ENCODE measurements at places on chromosomes 3 and 15.

- no peak for DNase-seq
Observed at GRCh38 chr3:117656391-117656790, 946.8 kb downstream of the TUSC7 start.

DNA sequence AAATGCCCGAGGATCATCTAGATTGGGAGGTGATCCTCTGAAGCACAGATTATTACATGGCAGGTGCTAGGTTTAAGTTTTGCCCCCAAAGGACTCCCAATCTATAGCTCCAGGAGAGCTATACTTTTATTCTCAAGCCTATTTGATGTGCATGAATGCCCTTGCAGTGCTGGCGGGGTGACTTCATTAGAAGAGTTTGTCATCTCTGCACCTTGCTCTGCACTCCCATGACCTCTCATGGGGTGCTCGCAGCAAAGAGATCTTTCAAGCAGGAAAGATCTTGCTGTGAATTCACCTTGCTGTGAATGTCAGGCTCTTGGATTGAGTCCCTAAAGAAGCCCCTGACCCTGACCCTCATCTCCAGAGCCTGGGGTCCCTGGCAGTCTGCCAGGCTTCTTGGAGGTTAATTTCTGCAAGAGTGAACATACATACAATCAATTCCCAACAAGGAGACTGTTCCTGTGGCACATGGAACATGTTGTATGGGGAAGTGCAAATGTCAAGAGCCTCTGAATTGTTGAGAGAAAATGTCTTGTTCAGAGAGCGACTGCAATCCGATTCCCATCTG is 45.9 kb downstream of the FAM43A start:
- DNase-seq, result no peak

DNA sequence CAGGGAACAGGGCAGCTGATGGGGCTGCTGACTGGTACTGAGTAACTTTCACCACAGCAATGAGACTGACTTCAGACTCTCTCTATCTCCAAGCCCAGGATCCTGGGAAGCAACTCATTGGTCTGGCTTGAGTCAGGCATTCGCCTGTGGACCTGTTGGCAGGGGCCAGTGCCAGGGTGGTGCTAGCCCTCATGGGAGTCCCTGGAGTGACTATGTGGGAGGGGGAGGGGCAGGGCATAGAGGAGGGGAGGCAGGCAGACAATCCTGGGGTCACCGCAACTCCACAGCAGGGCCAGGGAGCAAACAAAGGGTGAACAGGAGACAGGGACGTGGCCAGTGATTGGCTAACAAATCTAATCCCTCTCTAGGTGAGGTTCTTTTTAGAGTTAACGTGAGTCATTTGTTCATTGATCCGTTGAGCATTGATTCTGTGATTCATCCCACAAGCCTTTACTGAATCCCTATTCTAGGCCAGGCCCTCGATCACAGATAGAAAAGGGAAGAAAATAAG is 71.8 kb downstream of the CEMIP start:
- no peak for DNase-seq

- no peak for DNase-seq
Observed at GRCh38 chr3:112474796-112475195, 24.5 kb downstream of the BTLA start.

DNA sequence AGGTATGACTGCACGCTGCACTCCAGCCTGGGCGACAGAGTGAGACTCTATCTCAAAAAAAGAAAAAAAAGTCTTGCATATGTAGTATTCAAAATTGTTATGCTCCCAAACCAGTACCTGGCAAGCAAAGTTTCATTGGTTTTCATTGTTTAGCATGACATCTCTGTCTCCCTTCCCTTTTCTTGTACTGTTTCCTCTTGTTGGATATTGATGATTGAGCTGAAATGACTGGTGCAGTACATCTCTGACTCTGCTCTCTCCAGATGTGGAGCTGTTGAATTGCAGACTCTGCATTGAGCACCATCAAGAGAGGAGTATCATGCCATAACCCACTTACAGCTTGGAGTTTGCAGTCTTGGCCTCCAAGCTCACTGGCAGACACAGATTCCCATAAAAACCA is 77.2 kb downstream of the FAM81A start:
- DNase-seq, result no peak

GRCh38 chr3:169760479-169760878 is 4.4 kb downstream of the TERC start:
- peak; percentile 49 for DNase-seq

DNA sequence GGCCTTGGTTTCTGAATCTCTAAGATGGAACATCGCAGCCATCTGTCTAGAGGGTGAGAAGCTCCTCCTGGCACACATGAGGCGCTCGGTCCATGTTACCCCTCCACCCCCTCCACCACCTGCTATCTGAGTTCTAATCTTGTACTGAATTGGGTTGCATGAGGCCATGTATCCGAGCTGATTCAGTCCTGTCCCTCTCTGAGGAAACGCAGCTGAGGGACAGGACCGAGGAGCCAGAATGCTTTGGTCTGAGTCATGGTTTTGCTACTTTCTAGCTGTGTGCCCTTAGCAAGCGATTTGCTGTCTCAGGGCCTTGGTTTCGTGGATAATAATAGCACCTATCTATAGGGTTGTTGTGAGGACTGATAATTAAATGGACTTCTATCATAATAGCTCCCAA is 87.8 kb upstream of the SEC13 start:
- no peak for DNase-seq

GRCh38 chr3:195558602-195559001 is 15.5 kb upstream of the PPP1R2 start:
- peak; percentile 84 for DNase-seq

GRCh38 chr15:69410248-69410874 is 3.8 kb upstream of the KIF23 start:
- DNase-seq, result no peak

DNA sequence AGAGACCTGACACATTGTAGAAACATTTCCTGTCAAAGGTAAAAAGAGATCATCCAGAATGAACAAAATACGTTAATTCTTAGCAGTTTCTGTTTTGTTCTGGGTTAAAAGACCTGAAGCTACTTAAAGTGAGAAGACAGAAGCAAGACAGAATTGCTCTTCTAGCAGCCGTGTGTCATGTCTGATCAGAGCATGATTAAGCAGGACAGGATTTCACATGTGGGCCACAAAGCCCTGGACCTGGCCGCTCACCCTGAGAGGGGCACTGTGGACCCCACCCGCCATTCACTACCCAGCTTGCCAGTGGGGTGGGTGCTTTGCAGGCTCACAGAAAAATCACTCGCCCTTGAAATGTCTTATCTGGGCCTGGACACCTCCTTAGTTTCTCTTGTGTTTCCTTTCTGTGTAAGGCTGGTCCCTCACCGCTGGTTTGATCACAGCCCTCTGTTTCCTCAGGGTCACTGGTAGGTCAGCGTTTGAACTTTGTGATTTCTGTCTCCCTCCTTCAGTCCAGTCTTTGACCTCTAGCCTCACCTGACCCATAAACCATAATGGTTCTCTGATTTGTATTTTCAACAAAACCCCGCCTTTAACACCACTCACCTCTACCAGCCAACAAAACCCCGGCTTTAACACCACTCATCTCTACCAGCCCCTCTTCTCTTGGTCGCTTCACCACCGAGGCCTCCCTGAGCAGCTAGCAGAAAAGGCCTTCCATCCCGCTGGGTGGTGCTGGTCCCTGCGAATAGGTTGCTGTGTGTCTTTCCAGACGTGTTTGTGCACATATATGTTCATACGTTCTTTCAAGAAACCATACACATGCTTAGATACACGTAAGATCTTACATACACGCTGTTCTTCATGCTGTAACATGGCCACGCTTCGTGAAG is 185.0 kb downstream of the OR4M2 start:
- peak; percentile 69 for DNase-seq

- DNase-seq, result no peak
Observed at GRCh38 chr15:29937956-29938355, 115.7 kb upstream of the TJP1 start.

DNA sequence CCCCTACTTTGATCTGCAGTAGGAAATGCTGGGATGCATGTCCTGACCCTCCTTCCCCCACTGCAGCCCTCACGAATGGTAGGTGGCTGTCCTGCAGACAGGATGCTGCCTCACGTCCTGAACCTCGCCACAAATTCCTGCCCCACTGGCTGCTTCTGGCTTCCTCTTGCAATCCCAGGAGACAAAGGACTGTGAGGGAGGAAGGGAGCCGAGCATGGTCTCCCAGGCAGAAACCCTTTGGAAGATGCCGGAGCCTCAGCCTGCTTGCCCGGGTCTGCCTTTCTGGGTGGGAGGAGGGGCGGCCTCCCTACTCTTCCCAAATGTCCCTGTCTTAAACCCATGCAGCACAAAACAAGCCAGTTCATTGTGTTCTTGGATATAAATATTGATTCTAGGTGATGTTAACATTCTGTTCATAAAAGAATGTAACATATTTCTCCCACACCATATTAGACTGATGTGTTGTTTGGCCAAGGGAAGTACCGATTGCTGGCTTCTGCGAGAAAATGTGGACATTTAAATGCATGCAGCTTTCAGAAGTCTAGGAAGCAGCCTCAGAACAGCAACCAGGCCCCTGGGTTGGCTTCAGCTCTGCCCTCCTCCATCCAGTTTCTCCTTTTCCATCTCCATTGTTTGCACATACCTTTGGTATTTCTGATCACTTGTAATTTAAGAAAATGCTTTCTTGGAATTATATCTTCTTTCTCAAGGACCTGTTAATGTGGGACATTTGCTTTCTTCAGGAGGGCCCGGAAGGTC is 75.3 kb downstream of the HMG20A start:
- no peak for DNase-seq

DNA sequence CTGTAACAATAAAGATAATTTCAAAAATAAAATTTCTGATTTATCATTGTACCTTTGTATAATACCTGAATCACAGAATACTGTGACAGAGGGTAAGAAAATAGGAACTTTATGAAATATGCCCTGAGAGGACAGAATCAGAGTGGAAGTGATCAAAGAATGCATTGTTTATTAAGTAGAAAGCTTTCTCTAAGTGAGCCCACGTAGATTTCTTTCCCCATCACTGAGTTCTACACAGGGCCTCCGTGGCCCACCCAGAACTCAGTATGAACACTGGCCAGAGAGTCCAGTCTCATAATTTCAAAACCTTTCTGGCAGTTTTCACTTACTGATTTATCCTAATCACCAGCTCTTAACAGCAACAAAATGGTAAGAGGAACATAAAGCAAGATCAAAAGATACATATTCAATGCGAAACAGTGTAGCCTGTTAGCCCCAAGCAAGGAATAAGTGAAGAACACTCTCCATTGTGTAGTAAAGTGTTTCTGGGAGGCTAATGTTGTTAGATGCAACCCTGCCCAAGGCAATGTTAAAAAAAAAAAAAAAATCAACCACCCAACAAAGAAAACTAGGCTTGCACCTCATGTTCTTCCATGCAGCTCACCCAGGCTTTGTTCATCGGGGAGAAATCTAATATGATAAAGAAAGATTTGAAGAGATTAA is 341.3 kb downstream of the LSAMP start:
- no peak for DNase-seq

DNA sequence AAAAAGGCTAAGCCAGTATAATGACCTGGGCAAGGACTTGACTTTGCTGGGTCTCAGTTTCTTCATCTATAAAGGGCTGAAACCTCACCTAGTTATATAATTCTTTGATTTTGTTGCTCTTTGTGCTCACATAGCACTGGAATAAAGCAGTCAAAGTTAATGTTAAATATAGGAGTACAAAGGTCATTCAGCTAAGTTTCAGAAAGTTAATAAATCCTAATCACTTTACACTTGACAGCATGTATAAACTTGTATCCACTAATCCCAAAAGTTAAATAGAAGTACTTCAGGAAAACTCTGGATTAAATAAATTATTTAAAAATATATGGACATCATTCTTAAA is 33.9 kb downstream of the PLCL2 start:
- no peak for DNase-seq

- no peak for DNase-seq
Observed at GRCh38 chr15:60510006-60510405, 31.1 kb upstream of the ICE2 start.

- peak; percentile 66 for DNase-seq
Observed at GRCh38 chr15:49621401-49621811, 558 bp downstream of the DTWD1 start.

DNA sequence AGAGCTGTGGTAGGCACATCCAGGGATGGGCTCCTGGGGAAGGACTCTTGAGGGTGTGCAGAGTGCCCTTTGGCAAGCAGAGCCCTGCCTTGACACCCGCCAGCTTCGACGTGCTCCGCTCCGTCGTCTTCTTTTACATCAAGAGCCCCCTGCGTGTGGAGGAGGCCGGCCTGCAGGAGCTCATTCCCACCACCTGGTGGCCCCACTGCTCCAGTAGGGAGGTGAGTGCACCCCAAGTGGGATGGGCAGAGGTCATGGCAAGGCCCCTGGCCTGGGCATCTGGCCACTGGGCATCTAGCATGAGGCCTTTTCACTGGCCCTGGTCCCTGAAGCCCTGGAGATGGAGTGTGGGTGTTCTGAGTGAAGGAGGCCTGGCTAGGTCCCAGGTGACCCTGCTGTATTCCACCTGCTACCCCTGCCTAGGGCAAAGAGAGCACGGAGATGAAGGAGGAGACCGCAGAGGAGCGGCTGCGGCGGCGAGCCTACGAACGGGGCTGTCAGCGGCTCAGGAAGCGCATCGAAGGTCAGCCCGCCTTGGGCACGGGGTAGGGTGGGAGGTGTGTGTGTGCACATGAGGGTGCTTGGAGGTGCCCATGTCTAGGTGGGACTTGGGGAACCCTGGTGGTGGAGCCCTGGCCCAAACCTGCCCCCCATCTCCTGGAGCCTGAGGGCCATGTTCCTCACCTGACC is 12.2 kb downstream of the RNF123 start:
- DNase-seq, result no peak

DNA sequence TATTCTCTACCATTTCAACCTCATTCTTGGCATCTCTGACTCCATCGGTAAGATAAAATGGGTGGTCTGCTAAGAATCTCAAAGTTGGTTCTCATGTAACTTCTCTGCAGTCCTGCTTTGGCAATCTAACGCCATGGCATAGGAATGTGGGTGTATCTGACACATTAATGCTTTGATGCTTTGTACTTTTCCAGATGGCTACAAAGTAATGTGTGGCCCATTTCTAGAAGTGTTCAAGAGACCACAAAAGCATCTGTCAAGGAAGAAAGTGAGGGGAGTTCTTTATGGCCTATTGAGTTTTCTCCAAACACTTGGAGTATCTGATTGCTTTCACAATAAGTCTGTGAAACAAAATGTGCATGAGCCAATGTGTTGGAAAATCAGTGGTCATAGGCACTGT is 339.9 kb upstream of the TGFBR2 start:
- DNase-seq, result no peak

DNA sequence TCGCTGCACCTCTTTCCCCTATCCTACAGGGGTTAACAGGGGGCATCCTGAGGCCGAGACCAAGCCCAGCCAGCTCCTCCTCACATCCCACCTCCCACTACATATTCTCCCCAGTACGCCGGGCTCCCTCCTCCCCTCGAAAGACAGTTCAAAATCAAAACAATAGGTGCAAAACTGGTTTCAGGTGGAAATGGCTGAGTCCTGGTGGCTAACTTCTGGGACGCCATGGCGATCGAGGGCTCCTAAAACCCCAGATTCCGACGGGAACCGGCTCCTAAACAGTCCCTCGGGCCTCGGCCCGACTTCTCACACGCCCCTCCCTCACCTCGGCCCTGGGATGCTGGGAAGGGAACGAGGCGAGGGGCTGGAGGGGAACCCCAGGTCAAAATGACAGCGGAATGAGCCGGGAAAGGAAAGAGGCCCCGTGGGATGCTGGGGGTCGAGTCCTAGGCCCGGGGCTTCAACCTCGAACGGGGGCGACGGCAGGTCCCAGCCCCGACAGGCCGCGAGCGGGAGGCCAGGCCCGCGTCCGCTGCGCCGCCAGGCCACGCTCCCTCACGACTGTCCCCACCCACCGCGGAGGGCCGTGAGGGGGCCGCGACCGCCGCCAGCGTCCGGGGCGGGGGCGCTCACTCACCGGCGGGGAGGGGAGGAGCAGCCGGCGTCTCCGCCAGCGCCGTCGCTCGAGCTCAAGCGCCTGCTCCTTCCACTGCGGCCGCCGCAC is 492 bp downstream of the TMCC1 start:
- DNase-seq, result peak; percentile 93

All from activated CD4-positive, alpha-beta T cell treated with anti-CD3 and anti-CD28 coated beads, Interleukin-2, amount 10 ng/mL, durations not matched to agents 24 days and 14 days (primary cell).